ENCODE measurements at places on chromosomes 11 and 22.

DNA sequence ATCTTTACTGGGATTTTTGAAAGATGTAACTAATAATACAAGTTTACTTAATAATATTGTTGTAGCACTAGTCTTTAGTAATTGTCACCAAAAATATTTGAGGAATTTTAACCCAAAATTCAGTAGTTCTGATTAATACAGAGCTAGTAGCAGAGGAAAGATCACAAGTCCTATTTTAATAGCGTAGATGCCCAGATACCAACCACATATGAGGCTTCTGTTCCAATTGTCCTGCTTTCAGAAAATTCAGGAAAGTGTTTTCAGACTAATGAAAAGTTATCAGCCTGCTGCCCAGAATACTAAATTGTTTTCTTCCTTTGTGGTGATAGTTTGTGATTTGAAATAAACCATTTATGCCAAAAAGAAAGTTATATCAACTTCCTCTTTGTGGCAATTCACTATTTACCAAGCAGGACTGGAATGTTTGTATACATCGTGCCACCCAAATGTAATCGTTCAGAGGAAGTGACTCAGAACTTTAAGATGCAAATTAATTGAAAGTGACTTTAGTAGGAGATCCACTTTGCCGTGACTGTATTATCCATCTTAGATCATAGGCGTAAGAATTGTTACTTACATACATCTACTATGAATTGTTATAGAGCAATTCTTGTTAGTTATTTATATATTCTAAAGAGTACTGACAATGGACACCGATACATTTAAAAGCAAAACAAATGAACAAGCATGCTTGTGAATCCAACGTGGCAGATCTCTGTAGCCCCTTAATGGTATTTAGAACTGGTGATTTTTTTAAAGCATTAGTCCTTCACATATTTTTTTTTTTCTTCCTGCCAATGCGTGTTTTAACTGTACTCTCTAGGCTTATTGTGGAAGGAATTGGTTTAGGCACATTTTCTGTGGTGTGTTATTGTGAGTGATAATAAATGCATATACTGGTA is 231.0 kb downstream of the DDX10 start:
- no peak for DNase-seq

DNA sequence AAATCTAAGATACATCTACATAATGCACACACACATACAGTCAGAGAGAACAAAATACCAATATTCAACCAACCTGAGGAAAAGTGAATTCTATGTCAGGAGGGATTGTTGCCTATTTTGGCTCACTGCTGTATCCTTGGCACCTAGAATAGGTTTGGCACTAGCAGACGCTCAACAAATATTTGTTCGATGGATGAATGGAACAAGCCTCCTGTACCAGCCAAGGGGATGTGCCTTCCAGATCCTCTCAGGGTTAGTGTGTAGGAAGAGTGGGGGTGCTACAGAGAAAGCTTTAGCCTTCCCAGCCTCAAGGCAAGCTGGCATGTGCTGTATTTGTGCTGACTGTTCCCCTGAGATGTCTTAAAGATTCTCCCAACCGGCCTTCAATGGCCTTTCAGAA is 23.3 kb upstream of the POU2AF1 start:
- DNase-seq = no peak

DNA sequence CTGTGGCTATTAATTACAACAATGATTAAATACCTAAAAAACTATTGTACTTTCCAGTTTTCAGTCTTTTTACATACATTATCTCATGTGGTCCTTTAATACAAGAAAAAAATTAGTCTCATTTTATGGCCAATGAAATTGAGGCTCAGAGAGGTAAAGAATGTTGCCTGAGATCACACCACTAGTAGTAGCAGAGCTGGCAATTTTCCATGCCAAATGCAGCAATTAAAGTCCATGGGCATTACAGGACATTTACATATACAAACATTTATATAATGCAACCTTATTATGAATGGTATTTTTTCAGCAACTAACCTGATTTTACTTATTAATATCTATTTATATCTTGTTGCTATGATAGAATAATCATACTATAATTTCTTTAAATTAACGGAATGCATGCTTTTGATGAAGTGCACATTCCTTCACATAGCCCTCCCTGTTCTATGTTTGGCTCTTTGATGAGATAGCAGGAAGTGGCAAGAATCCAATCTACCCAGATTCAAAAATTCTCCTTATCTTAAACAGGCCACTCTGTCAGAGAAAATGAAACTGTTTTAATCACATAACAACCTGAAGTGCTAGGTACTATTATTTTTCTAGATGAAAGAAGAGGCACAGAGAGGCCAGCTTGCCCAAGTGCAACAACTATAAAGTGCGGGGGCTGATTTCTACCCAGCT is 120.9 kb upstream of the LDLRAD3 start:
- no peak for DNase-seq

DNA sequence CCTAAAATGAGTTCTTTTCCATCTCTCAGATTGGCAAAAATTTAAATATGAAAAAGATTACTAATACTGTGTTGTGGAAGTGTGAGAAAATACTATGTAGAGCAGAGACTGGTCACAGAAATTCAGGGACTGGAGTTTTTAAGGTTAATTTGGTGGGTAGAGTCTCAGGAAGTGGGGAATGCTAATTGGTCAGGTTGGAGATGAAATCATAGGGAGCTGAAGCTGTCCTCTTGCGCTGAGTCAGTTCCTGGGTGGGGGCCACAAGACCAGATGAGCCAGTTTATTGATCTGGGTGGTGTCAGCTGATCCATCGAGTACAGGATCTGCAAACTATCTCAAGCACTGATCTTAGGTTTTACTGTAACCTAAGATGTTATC is 29.4 kb upstream of the TMEM86A start:
- no peak for DNase-seq

GRCh38 chr11:8025816-8026215 is 38.7 kb downstream of the EIF3F start:
- no peak for DNase-seq

GRCh38 chr11:134346976-134347350 is 15.2 kb downstream of the GLB1L2 start:
- no peak for DNase-seq

DNA sequence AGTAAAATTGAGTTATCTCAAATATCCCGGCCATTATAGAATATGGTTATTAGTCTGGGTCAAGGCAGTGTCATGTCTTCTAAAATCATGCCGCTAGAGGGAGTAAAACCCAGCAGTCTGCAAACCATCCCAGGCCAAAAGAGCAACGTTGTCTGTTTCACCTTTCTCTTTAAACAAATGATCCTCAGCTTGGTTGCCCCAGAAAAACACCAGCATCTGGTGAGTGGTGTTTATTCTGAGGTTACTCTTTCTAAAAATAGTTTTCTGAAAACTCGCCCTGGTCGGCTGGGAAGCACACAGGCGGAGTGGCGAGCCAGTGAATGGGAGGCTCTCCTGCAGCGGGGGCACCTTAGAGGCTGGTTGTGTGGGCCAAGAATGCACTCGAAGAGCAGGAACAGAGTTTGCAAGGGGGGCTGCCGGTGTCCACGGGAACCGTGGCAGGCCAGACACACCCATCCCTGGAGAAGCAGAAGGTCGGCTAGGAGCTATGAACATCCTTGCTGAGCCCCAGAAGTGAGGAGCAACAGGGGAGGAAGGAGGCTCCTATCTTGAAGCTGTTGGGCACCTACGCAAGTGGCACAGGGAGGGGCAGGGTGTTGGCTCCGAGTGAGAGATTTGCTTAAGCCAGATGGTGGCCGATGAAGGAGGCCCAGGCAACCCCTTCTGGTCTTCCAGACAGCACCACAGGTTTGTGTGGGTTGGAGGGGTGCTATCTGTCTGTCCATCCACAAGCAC is 297.1 kb downstream of the ETS1 start:
- DNase-seq = peak; percentile 59

DNA sequence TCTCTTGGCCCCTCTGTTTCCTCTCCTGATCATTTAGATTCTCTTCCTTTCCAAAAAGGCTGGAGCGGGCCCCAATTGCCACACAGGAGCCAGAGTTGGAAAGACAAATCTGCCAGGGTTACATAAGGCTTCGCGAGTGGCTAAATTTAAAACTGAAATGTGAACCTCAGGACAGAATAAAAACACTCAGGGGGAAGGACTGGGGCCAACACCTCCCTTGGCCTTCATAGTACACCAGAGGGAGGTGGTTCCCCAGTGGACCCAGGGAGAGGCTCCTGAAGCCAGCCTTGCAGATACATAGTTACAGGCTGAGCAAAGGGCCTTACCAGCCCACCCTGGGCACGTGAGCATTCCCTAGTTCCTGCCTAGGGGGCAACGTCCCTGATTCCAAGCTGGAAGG is 150.1 kb downstream of the MN1 start:
- no peak for DNase-seq

GRCh38 chr22:27681037-27681436 is 120.5 kb downstream of the MN1 start:
- DNase-seq = no peak

DNA sequence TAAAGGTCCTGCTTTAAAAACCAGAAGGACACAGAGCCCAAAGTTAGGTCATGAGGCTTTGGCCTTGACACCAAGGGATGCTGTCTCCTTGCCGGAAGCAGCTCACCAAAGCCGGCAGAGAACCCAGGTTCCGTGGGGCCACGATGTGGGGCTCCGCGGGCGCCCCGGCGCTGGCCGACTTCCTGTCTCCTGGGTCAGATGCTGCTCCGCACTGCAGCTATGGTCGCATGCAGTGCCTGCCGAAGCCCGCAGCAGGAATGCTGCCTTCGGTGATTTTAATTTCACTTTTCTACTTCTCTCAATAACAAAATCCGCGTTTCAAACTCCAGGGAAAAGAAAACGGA is 454 bp upstream of the OTUB1 start:
- peak; percentile 63 for DNase-seq

GRCh38 chr11:29656597-29656996 is 360.2 kb downstream of the KCNA4 start:
- DNase-seq = no peak

DNA sequence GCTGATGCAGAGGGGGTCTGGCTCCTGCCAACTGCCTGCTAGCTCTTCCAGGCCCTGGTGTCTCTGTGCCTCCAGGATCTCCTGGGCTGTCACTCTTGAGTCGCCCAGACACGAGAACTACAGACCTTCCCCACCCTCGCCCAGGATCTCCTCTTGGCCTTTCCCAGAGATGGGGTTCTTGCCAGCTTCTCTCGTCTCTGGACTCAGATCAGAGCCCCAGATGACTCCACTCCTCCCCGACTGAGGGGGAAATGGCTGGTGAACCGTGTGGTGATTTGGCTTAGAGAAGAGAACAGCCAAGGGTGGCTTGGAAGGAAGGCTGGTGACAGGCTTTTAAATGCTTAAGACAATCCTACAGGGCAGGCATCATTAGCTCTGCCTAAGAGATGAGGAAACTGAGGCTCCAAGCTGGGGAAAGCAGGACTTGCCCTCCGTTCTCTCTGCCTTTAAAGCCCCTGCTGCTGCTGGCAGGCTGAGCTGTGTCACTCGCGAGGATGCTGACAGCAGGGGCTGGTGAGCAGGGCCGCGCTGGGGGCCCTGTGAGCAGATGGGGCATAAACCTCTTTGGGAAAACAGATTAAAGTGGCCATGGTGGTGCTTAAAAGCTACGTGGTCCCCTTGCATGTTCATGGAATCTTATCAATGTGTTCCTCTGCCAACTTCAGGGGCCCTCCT is 90.3 kb upstream of the THY1 start:
- DNase-seq = no peak

DNA sequence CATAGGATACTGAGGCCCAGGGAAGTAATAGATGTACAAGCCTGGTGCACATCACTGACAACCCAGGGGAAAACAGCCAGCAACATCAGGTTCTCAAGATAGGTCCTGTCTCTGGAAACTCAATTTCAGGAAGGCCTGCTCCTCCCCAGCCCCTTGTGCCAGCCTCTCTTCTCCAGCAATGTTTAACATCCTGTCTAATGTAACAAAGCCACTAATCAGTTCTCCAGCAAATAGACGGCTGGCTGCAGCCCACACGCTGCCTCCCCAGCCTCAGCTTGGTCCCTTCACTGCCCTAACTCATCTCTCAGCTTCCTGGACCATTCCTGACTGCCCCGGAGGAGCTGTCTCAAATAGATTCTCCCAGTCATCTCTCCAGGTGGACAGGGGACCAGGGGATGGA is 37.8 kb downstream of the RPL27A start:
- DNase-seq = no peak

DNA sequence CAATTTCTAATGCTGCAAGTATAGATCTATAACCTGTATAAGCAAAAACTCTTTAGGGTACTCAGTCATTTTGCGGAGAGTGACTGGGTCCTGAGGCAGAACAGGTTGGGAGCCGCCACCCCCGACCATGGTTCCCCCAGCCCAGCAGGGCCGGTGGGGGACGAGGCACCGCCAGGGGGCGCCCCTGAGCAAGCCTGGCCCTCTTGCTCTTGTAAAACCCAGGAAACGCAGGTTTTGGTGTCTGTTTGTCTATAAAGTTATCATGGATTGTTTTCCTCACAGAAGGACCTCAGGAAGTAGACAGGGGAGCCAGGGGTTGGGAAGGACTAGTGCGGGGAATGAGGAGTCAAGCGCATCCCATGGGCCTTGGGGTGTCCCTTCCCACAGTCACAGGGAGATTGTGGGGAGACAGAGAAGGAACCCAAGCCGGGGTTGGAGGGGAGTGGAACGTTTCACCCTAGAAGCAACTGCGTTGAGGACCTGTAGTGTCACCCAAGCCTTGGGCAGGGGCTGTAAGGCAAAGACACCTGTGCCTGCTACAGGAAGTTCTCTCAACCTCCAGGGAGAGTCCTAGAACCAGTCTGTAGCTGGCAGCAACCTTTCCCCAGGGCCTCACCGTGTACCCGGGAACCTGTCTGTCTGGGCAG is 26.4 kb downstream of the KCTD17 start:
- DNase-seq = peak; percentile 95

DNA sequence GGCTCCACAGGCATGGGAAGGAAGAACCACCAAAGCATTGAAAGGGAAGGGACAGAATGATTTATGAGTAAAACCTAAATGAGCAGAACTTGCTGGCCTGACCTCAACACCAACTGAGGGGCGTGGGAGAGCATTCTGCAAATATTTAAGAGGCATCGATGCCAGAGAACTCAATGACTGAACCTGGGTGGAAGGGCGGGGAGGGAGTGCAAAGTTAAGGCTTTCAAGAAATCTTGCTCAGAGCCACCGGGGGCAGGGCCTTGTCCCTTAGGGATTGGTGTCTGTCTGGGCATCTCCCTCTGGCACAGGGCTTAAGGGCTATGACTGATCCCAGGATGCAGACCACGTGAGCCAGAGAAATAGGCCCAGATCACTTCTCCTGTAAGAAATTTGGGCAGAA is 137.1 kb downstream of the ADAMTS15 start:
- no peak for DNase-seq

- DNase-seq = no peak
These were observed 149.1 kb downstream of the MAML2 start for GRCh38 chr11:96193745-96194443.

- DNase-seq = no peak
These were observed 12.6 kb upstream of the COX8A start for GRCh38 chr11:63961608-63962412.
